Muscle of leg (tissue), 16 donors: ENCODE measurements at places on chromosomes 3 and 15.
A peak's percentile ranks its signal among the peaks of the same experiment; 100 is the strongest.

DNA sequence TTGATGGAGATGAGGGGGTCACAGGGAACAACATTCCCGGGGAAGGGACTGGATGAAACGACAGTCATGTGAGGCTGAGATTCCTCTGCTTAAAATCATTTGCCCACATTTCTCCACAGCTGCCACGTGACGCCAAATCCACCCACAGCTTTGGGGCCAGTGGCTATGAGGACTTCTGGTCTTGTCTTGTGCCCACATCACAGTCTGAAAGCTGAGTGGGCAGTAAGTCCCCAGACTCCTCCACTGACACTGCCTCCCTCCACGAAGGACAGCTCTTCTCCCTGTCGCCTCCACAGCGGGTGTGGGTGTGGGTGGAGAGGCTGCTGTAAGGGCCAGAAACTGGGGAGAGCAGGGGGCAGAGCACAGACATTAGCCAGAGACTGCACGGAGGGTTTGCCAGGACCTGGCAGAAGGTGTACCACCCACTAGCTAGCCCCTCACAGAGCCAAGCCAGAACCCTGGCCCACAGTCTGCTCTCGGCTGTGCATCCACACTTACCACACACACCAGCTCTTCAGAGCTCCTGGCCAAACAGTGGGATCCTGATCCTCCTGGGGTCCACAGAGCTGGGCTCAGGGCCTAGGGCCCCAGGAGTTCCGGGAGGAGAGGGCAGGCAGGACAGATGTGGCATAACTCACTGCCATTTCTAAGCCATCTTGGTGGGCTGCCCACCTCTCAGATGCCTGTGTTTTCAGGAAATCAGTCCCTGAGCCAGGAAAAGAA is 24.2 kb downstream of the RAB6B start:
- DNase-seq: no peak

DNA sequence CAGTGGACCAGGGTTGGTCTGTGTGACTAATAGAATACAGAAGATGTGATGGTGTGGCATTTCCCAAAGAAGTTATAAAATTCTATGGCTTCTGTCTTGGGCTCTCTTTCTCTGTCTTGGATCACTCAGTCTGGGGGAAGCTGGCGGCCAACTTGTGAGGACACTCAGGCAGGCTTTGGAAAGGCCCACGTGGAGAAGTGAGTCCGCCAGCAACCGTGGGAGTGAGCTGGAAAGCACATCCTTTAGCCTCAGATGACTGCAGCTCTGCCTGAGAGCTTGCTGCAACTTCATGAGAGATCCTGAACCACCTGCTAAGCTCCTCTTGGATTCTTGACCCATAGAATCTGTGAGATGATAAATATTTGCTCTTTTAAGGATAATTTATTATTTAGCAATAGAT is 72.0 kb upstream of the RASGRP1 start:
- DNase-seq: peak; percentile 63

- DNase-seq: peak; percentile 12
These were observed 999 bp downstream of the INSYN1 start for GRCh38 chr15:73751899-73752805.

DNA sequence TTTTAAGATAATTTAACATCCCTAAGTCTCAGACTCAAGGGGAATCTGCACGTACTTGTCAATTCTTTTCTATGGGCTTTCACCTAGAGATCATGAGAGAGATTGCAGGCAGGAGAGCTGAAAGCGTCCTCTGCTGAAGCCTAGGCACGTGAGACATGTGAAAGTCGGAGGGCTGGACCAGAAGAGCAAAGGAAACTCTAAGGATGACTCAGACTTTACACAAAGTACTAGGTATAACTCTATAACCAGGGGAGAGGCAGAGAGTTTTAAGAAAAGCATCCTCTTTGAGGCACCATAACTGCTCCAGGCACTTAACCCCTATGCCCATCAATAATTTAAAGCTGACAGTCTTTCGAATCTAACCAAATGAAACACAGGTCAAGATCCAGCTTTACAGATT is 436.6 kb downstream of the VGLL3 start:
- DNase-seq: no peak

DNA sequence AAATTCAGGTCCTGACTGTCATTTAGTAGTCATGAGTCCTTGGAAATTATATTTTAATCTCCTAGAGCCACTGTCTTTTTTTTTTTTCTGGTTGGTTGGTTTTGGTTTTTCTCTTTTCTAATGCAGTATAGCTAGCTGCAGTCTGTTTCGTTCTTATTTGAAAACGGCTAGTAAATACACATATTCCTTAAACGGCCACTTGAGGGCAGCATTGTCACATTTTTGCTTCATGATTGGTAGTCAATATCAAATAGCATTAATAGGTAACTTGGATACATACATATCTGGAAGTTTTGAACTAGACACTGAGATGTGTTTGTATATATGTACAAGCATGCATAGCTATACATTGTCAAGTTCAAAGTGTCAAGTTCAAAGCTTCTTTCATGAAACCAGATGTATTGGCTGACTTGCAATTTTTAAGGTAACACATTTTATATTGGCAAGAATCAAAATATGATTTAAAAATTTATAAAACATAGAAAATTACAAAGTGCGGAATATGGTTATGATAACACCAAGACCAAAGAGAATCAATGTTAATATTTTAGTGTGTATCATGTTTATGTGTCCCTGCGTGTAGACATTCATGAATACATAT is 22.5 kb downstream of the GABRA5 start:
- peak; percentile 73 for DNase-seq

- no peak for DNase-seq
These were observed 12.1 kb upstream of the UBE2Q2 start for GRCh38 chr15:75830910-75831805.

GRCh38 chr15:35871282-35871681 is 325.3 kb upstream of the DPH6 start:
- DNase-seq: no peak

- DNase-seq: no peak
These were observed 37.9 kb upstream of the MUC13 start for GRCh38 chr3:124972457-124972856.

DNA sequence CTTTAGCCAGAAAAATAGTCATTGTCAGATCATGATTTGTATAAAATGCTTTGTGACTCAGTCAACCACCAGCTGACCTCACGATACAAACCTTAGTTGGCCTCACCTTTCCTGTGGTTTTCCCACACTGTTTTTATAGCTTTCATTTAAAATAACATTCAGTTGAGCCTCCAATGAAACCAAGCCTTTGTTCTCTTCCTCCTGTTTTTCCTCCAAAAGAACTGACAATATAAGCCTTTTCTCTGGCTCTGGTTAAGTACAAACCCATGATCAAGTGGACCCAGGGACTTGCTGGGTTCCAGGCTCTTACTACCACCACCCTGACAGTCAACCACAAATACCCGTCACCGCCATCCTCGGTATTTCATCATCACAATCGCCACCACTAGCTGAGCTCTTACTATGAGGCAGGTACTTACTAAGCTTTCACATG is 81.7 kb downstream of the TAMM41 start:
- no peak for DNase-seq

- no peak for DNase-seq
These were observed 17.1 kb downstream of the PRR23E start for GRCh38 chr3:127209840-127210653.

- DNase-seq: peak; percentile 11
These were observed 26.9 kb upstream of the EHHADH start for GRCh38 chr3:185280572-185281365.

- no peak for DNase-seq
These were observed 278.9 kb downstream of the OCA2 start for GRCh38 chr15:27820232-27820631.

DNA sequence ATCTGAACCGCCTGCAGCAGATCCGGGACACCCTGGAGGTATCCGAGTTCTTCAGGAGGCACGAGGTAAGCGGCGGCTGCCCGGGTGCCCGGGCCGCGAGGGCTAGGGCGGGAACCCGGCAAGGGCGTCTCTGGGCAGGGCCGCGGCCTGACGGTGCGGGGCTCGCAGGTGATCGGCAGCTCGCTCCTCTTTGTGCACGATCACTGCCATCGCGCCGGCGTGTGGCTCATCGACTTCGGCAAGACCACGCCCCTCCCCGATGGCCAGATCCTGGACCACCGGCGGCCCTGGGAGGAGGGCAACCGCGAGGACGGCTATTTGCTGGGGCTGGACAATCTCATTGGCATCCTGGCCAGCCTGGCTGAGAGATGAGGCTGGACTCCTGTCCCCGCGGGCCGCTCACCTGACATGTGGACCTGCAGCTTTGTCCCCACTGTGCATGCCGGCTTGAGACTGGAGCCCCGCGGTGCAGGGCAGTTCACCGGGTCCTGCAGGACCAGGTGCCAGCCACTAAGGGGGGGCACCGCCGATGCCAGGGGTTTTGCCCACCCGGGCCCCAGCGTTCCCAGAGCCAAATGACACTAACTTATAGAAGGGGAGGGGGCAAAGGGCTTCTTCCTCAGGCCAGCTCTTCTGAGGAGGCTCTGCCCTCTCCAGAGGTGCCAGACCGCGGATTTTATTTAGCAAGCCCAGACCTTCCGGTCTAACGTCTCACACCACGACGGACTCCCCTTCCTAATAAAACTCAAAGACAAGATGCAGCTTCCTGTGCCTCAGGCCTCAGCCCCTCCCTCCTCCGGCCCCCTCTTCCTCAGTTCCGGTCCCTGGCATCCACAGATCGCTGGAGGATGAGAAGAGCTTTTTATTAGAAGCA is 9.4 kb downstream of the ITPKA start:
- no peak for DNase-seq

GRCh38 chr3:81406318-81406717 is 355.1 kb downstream of the GBE1 start:
- no peak for DNase-seq

DNA sequence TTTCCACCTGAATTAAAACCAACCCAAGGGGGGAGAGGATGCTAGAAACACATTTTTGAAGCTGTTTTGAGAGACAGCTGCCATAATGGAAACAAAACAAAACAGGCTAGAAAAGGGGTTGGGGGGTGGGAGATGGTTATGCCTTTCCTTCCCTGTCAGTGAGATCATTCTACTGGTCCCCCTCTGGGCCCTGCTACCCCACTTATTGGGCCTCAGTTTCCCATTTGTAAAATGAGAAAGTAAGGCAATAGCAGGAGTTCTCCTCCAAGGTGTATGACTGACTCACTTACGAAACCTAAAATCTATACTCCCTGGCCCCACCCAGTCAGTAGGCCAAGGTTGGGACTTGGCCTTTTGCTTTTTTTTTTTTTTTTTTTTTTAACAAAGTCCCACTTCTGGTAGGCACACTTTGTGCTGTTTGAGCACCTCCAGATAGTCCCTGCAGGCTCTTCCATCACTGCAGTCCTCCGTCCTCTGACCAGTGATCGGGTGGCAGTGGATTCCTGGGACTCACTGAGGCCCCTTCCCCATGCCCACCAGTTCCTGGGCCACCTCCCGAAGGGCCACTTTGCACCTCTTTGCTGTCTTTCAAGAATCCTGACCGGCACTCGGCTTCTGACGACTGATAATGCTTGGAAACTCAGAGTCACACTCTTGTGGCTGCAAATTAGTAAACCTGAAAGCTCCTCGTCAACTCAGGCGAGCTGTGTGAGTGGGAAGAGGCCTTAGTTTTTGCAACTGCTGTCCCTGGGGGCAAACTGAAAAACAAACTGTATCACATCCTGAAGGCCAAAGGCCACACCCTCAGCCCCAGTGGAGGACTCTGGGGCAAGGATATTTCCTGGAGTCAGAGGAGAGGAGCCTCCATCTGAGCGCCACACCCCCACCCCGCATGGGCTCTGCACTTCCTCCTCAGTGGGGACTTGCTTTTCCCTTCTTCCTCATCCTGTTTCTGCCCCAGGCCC is 6.7 kb upstream of the PSTPIP1 start:
- DNase-seq: peak; percentile 62

- peak; percentile 54 for DNase-seq
These were observed 44.4 kb downstream of the AQP9 start for GRCh38 chr15:58182460-58183163.

DNA sequence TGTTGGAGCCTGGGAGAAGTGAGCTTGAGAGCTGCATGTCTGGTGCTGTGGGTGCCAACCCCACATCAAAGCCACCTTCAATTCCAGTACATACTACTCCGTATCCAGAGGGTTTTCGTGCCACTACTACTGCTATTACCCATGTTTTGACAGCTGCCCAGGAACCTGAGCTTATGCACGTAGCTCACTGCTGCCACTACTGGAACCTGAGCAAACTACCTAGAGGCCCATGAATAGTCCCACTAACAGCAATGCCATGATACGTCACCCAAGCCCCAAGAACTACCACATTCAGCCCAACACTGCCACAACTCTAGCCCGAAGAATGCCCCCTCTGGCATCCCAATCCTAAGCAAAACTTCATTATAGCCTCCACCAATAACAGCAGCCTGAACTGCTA is 215.2 kb upstream of the BCHE start:
- DNase-seq: no peak

DNA sequence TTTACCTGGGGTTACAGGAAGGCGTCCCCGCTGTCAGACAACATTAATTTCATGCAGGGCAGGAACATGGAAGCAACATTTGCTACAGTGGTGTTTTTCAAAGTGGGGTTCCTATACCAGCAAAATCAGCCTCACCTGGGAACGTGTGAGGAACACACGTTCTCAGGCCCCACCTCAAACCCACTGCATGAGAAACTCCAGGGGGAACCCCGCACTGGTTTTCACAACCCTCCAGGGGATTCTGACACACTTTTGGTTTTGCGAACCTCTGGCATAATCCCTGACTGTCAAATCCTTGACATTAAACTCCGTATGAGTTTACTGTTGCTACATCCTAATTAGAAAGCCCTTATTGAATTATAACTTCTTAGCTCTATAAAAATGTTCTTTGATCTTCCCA is 127.7 kb downstream of the LRRK1 start:
- DNase-seq: no peak

DNA sequence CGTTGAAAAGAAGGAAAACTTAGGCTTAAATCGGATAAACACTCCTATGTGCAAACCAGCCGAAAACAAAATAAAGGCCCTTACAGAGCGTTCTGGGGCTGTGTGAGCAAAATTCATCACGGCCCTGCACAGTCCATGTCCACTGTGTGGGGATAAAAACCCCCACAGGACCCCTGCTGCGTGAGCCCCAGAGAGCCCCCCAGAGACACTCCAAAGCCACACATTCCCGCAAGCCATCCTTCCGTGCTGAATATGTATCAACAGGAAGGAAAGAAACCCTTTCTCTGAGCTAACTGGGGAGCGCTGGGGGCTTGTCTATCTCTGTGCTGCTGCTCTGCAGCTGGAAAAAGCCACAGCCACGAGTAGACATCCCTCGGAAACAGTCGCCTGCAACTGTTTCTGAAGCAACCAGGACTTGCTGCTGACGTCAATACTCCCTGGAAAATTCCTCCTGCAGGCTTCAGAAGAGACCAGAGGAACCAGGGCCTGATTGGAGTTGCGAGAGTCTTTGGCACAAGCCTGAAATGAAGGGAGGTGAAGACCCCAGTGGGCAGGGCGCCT is 72.7 kb downstream of the NUP210 start:
- peak; percentile 63 for DNase-seq
